NCI-H345 (cell line): ENCODE measurements at places on chromosomes 5 and 9.
A peak's percentile ranks its signal among the peaks of the same experiment; 100 is the strongest.

GRCh38 chr5:140608722-140609121 is 24.3 kb downstream of the CD14 start:
- no peak for DNase-seq

DNA sequence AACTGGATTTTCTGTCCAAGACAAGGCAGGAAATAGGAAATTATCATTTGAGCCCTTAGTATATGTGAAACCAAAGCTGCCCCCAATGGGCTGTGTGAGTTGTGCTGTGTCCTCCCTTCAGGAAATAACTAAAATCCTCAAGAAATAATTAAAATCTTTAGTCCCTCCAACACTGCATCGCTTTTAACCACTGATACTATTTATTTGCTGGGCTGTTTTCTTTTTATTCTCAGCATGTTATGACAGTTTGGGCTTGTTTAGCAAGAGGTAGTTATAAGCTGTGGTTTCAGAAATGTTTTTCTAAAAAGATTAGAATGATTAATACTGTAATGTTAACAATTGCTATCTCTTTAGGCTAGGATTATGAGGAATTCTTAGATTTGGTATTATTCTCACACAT is 187.0 kb upstream of the KCNN2 start:
- DNase-seq: no peak

GRCh38 chr5:159240301-159240870 is 22.7 kb upstream of the UBLCP1 start:
- DNase-seq: no peak

GRCh38 chr9:137707361-137707760 is 88.6 kb downstream of the EHMT1 start:
- DNase-seq: no peak

- DNase-seq: no peak
These were observed 765.3 kb upstream of the GRAMD2B start for GRCh38 chr5:125657936-125658335.

DNA sequence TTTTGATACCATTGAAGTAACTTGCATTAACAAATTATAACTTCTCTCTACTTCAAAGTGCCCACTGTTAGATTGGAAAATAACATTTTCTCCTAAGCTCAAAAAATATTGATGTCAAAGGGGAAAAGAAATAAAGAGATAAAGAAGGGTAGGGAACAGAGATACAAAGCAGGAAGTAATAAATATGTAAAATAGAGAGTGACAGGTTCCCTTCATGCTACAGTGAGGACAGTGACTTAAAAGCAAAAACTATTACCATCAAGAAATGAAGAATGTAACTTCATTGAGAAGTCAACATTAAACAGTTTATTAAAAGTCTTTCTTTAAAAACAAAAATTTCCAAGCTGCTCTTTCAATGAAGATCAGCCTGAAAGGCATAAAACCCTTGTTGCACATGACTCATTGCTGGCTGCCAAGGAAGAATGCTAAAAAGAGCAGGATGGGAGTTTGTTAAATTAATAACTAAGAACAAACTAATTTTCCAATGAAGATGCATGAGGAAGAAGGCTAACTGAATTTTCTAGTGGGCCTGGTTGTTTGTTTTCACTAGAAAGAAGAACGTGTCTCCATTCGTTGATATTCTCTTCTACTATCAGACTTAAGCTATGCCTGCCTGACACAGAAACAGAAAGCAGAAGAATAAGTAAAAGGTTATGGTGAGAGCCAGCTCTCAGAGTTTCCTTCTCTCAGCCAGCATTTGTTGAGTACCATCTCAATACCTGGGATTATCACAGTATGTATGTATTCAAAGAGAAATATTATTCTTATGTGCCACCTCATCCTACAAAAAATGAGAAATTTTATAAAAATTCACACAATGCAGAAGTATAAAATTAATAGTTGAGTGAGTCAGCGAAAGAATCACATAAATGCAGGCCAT is 197.8 kb upstream of the NREP start:
- no peak for DNase-seq

- DNase-seq: no peak
These were observed 127.0 kb upstream of the PALM2AKAP2 start for GRCh38 chr9:109652971-109653370.

DNA sequence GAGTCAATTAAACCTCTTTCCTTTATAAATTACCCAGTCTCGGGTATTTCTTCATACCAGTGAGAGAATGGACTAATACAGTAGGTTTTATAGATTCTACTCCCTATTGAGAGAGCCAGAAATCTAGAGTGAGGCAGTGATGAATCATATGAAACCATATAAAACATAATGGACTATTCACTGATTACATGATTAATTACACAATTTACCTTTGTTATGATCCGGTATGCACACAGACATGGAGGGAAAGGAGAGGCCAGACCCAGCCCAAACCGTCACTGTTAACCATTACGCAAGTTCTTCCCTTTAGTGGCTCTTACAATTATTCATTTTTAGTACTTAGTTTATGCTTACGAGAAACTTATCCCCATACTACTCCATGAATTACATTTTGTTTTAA is 205.0 kb downstream of the DNAH5 start:
- DNase-seq: no peak

GRCh38 chr5:120435129-120435528 is 29.0 kb upstream of the PRR16 start:
- no peak for DNase-seq

DNA sequence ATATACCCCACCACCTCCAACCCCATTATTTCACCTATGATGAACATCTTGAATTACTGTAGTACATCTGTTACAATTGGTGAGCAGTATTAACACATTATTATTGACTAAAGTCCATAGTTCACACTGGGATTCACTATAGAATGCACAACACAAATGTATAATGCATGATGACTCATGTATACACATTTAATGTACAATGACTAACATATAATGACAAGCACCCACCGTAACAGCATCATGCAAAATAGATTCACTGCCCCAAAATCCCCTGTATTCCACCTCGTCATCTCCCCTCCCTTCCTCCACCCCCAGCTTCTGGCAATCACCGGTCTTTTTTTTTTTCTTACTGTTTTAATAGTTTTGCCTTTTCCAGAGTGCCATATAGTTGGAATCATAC is 47.1 kb upstream of the NEK6 start:
- no peak for DNase-seq

GRCh38 chr5:30539004-30539634 is 654.4 kb upstream of the CDH6 start:
- no peak for DNase-seq

GRCh38 chr9:4734150-4734549 is 6.9 kb downstream of the AK3 start:
- no peak for DNase-seq

DNA sequence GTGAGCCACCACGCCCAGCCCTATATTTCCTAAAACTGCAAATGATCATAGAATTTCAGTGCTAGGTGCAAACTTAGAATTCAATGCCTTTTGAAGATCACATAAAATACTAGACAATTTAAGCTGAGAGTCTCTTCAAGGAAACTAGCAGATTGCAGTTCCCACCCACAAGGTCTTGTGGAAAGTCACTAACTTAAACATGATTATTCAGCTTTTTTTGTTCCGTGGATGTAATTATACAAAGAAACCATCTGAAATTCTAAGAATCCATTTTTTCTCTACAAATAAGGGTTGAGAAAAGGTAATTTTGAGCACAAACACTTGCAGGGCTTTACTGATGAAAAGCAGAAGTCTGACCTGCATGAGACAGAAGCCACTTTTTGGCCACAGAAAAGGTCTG is 4.5 kb upstream of the LHFPL2 start:
- DNase-seq: no peak

GRCh38 chr9:21294364-21294774 is 10.7 kb downstream of the IFNA5 start:
- DNase-seq: no peak

DNA sequence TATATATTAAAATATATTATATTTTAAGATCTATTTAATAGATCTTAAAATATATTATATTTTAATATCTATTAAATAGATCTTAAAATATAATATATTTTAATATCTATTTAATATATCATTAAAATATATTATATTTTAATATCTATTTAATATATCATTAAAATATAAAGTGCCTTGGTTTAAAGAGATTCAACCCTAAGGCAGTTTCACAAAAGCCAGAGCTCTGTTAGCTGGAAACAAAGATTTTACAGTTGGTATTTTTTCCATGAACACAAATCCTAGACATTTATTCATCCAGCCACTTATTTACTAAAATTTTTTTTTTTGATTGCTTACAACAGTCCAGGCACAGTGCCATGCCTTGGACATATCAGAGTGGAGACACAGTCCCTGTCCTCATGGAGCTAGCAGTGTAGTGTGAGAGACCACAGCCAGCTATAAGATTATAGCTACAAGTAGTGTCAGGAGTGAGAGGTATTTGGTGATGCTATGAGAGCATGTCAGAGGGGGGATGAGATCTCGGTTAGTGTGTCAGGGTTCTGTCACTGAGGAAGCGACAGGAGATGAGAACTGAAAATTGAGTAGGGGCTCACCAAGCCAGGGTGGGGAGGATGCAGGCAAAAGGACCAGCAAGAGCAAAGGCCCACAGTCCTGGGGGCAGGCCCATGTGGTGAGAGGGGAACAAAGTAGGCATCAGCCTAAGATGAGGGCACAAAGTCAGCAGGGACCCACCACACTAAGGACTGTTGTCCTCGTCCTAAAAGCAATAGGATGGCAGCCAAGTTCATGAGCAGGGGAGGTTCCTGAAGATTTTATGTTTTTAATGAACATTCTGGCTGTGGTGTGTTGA is 74.5 kb downstream of the FBXO38 start:
- no peak for DNase-seq

DNA sequence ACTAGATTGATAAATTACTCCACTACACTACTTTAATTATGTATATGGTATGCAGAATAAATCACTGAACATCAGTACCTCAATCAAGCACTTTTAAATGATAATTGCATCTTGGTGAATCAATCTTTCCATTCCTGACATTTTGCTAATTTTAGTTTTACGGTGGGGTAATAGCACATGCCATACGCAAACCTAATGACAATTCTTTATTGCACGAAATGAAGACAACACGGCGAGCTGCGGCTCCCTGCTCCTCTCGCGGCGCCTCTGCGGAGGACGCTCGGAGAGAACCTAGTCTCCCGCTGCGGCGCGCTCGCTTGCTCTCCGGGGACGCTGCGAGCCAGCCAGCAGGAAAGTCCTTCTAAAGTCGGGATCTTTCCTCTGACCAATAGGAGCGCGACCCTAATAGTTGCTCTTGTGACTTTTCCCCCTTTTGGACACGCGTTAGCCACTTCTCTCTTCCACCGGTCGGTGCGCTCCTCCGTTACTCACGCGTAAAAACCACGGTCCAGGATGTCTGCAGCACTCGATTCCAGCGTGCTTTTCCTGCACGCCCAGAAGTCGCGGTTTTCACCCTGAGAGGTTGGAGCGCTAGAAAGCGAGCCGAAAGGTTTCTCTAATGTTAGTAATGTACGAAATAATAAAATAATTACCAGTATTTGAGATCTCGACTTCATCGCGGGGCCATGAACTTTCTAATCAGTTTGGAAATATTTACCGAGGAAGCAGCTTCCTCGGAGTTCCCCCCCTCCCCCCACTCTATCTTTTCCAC is 1.0 kb upstream of the MEF2C start:
- DNase-seq: peak; percentile 46

GRCh38 chr9:133309608-133310007 is 26.4 kb downstream of the SURF6 start:
- DNase-seq: no peak

GRCh38 chr5:67235399-67236110 is 39.0 kb upstream of the CD180 start:
- DNase-seq: no peak

DNA sequence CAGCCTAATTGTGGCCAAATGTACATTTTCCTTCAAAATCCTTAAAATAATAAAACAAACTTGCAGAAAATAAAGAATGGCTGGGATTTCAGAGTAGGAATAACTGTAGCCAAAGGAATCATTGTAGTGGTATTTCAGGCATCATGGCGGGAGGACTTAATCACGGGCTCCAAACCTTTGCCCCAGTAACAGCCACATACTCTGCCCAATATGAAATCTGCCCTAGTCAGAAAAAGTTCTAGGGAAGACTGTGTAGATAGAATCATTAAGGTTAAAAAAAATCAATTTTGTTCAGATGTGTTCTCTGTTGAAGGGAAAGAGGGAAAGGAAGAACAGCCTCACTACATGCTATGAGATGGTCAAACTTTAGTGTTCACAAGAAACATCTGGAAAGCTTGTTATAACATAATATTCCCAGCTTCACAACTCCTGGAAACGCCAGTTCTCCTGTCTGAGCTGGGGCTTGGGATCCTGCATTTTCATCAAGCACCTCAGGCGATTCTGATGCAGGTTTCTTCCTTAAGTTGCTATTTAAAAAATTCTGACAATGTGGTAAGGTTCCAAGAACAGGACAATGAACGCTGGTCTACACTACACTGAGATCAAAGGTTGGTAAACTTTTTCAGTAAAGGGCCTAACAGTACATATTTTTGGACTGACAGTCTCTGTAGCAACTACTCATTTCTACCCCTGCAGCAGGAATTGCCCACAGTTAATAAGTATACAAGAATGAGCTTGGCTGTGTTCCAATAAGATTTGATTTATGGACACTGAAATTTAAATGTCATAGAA is 87.9 kb downstream of the CEMIP2 start:
- DNase-seq: no peak

DNA sequence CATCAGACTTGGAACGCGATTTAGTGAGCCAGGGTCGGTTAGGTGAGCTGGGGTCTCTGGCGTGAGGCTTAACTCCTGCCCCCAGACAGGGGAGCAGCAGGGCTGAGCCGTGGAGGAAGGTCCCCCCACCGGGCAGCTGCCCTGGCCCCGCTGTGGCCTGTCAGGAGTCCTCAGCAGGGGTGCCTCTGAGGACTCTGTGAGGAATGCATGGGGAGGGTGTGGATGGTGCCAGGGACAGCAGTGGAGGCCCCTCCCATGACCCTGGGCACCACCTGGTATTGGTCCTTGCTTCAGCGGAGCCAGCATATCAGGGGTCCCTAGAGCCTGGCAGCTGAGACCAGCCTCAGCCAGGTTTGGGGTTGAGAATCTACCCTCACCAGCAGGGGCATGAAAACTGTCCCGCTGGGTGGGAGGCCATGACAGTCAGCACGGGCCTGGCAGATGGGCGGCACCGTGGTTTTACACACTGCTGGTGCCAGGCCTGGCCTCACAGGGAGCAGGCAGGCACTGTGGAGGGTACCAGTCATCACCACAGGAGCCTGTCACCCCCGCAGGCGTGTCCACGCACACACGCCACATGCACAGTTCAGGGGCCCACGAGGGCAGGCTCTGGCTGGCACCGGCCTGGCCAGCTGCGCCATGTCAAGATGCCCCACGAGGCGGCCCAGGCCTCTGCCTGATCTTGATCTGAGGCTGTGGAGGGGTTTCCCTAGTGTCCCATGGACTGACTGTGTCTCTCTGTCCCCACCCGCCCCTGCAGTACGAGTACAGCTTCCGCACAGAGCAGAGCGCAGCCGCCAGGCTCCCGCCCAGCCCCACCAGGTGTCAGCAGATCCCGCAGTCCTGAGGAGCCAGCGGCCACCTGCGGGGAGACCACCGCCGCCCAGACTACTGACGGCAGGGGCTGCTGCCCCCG is 111.1 kb upstream of the LMX1B start:
- no peak for DNase-seq

DNA sequence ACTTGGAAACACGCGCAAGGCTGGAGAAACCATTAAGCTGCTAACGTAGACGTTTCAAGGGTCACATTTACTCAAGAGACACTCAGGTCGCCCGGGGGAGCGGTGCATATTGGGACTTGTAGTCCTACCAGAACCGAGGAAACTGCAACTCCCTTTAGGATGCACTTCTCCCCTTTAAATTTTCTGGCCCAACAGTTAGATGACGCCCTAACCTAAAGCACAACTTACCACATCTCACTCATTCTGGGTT is 384 bp upstream of the DMXL1 start:
- no peak for DNase-seq

GRCh38 chr5:31121224-31121623 is 72.3 kb upstream of the CDH6 start:
- DNase-seq: no peak
